ENCODE measurements at places on chromosomes 4 and X. TPM values are rescaled to one million over a fixed set of nuclear protein-coding genes. Genes with fewer than 3 reads are reported as not detected.

Gene TDO2
- polyA plus RNA-seq: 0.15 TPM

Gene CT45A5
- not detected for polyA plus RNA-seq

Gene PAGE1
- polyA plus RNA-seq: not detected

Gene RGN
- 14.8 TPM for polyA plus RNA-seq

Gene GPR82
- polyA plus RNA-seq: 0.10 TPM

Gene DUSP9
- polyA plus RNA-seq: 3.1 TPM

Gene XIAP
- 47.9 TPM for polyA plus RNA-seq

Gene PRRG1
- polyA plus RNA-seq: 15.7 TPM

Gene PNMA5
- 6.6 TPM for polyA plus RNA-seq

Gene MMRN1
- polyA plus RNA-seq: 4.2 TPM

Gene ARHGEF38
- 0.40 TPM for polyA plus RNA-seq

Gene BANK1
- polyA plus RNA-seq: 0.95 TPM

Gene USP26
- not detected for polyA plus RNA-seq

Gene SERTM2
- polyA plus RNA-seq: 1.4 TPM

Gene NXF2B
- polyA plus RNA-seq: 0.46 TPM

Gene SLC6A14
- not detected for polyA plus RNA-seq

Gene NPY1R
- polyA plus RNA-seq: 11.6 TPM

Gene HMX1
- 5.0 TPM for polyA plus RNA-seq

Gene FAM200B
- polyA plus RNA-seq: 57.5 TPM

Gene LIMCH1
- 61.7 TPM for polyA plus RNA-seq

Gene CYTL1
- polyA plus RNA-seq: 4.7 TPM

Gene C4orf51
- not detected for polyA plus RNA-seq

Gene PDGFC
- 24.5 TPM for polyA plus RNA-seq

Gene CXorf51A
- polyA plus RNA-seq: not detected

Gene SOWAHD
- 1.1 TPM for polyA plus RNA-seq

Gene NPY2R
- 1.1 TPM for polyA plus RNA-seq

Gene CFI
- 7.5 TPM for polyA plus RNA-seq

Gene CYLC1
- not detected for polyA plus RNA-seq

Gene SCML2
- 3.9 TPM for polyA plus RNA-seq

Gene QRFPR
- 1.5 TPM for polyA plus RNA-seq

Gene SHROOM2
- polyA plus RNA-seq: 45.6 TPM

Gene EBP
- 62.9 TPM for polyA plus RNA-seq

Gene INPP4B
- 5.7 TPM for polyA plus RNA-seq

Gene CXCR3
- not detected for polyA plus RNA-seq

Gene SUPT20HL1
- polyA plus RNA-seq: 0.27 TPM

Gene MXRA5
- 10.4 TPM for polyA plus RNA-seq

Gene TMSB15B
- 34.0 TPM for polyA plus RNA-seq

Gene SAGE1
- not detected for polyA plus RNA-seq

Gene XG
- 0.51 TPM for polyA plus RNA-seq

Gene GAB3
- polyA plus RNA-seq: 3.0 TPM
